CD4-positive, alpha-beta T cell treated with Interferon alpha-2 for 1 hour (primary cell): ENCODE measurements at places on chromosomes 13 and 19.

DNA sequence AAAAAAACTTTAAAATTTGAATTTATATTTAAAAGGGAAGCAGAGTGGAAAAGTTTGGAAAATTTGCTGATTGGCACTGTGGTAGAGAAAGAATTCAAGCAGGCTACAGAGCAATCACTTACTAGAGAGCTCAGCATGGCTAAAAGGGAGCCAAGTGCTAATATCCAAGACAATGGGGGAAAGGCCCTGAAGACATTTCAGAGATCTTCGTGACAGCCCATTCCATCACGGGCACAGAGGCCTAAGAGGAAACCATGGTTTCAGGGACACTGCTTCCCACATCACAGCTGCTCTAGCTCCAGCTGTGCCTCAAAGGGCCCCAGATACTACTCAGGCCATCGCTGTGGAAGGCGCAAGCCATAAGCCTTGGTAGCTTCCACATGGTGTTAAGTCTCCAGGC lies 73.7 kb downstream of the SGCG start:
- DNase-seq: no peak

DNA sequence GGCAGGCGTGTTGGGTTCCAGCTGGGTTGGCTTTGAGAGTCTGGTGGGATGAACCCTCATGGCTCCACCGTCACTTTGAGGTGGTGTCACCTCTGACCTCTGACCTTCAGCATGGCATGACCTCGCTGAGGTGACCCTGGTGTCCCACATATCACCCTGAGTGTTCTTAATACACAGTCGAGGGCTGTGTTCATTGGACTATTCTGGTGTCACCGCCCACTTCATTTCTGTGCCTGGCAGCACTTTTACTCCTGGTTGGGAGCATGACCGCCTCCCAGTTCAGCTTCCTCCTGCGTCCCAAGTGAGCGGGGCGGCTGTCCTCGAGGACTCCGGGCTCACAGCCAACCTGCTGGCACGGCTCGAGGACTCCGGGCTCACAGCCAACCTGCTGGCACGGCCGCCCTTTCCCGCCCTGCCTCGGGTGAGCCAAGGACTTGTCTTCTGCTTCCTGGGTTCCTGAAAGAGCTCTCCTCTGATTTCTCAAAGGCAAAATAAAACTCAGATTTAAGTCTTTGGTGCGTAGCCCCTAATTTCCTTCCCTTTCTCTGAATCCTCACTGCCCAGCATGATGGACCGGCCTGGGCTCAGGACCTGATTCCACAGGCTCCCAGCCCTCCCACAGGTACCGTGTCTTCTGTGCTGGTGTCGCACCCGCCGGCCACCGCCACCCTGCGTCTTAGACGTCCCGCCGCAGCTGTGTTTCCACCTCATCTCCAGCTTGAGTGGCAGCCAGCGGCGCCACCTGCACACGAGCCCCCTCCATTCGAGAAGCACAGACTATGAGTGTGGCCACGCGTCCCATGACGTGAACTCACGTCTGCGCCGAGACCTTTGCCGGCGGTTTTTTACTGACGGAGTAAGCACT lies 10.4 kb downstream of the ATP4B start:
- no peak for DNase-seq

DNA sequence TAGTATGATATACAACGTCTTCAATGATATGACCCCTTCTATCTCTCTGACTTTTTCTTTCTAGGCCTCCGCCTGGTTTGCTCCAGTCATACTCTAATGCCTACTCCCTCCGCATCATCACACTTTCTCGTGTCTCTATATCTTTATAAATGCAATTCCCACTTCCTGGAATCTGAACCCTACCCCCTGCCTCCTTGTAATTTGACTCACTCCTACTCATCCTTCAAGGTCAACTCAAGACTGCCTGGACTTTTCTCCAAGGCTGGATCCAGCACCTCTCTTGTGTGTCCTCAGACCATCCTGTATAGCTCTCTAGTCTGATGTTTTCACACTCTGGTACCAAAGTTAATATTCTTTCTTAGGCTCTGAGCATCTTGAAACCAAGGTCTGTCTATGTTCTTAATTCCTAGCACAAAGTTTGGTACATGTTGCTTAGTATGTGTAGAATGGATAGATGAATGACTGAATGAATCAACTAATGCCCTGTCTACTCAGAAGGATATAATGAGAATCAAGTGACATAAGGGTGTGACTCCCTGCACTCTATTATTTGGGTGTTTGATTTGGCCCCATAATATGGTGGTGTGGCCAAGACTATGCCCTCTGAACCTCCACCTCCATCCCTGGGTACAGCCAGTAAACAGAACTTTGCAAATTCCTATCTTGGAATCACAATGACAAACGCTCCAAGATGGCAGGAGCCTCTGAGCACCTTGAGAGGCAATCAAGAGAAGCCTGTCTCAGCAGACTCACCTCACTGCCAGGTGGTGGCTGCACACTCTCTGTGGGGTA lies 74.3 kb upstream of the SERP2 start:
- DNase-seq: no peak

GRCh38 chr19:44517146-44517545 lies 12.3 kb downstream of the CEACAM20 start:
- no peak for DNase-seq

GRCh38 chr19:6551607-6552450 lies 21.0 kb downstream of the TNFSF9 start:
- DNase-seq: peak; percentile 44
